ENCODE measurements at places on chromosomes 16 and 17.

DNA sequence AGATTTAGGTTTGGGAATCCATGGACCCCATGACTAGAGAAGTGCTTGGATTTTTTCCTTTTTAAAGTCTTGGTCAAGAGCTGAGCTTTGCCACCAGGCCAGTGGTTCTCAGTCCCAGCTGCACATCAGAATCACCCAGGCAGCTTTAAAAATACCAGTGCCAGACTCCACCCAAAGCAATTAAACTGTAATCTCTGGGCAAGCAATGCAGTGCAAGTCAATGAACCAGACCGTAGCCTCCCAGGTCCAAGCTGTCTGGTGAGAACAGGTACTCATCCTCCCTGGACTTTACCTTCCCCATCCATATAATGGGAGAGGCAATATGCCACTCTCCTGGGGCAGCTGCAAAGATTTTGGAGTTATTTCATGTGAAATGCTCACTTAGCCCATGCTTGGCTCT is 223.1 kb upstream of the CDH5 start:
- no peak for DNase-seq

DNA sequence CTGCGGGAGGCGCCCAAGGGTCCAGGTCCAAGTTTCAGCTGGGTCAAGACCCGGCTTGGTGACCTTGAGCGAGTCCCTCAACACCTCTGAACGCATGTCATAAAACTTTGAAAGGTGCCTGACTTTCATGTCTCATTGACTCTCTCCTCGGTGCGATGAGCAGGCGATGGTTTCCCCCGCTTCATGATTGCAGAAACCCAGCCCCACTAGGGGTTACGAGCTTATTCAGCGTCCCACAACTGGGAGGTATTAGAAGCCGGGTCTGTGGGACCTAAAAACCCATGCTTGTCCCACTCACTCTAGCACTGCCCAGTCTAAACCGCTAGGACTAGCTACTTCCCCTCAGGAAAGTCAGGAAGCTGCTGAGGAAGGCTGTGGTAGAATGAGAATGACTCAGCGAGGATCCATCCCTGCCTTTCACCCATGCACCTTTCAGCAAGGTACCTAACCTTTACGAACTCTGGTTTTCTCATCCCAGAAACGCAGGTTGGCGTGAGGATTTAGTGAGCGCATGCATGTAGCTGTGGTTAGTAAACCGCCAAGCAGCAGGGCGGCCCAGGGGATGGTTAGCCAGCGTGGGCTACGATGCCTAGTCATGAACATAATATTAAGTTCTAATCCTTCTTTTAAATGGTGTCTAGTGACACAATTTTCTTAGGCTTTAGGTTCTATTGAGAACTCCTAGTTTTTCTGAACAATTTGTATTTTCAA is 26.2 kb upstream of the RFFL start:
- peak; percentile 14 for DNase-seq

DNA sequence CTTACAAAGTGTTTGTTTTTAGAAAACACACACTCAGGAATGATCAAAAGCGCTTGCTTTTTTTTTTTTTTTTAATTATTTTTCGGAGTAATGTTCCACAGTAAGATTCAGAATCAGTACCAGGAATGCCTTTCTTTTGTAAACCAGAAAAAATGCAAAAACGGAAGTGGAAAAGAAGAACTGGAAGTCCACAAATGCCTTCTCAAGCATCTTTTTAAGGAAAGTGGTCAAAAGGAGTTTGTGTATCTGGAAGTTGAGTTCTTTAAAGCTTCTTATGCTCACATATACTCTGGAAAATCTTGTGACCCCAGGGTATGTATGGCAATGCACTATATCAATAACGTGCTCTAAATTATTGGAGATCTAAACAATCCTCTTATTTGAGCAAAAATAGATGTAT is 126.0 kb downstream of the ABCA8 start:
- no peak for DNase-seq

GRCh38 chr17:6019959-6020358 is 50.2 kb upstream of the WSCD1 start:
- DNase-seq, result no peak

DNA sequence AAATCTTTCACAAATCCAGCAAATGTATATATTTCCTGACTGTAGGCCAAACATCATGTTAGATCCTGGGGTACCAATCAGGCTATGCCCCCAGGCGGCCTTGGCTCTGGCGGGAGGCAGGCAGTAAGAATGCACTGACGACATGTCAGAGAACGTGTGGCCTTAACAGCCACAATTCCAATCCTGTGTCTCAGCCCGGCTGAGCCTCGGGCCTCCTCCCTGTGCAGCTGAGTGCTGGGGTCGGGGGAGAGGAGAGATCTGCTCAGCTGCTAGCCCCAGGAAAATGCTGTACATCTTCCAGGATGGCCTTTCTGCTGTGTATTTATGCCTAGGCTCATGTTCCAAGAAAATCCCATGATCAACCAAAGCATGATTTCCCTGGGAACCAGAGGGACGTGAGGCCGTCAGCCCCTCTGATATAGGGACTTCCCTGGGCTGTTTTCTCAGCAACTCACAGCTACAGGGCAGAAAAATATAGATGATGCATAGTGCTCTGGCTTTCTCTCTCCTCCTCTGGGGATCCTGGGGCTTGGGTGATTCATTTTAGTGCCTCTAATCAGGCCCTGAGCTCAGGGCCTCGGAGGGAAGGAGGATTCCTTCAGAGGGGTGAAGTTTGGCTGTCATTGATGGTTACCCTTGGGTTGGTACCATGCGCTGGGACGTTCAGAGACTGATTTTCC is 604.0 kb downstream of the HS3ST4 start:
- no peak for DNase-seq

DNA sequence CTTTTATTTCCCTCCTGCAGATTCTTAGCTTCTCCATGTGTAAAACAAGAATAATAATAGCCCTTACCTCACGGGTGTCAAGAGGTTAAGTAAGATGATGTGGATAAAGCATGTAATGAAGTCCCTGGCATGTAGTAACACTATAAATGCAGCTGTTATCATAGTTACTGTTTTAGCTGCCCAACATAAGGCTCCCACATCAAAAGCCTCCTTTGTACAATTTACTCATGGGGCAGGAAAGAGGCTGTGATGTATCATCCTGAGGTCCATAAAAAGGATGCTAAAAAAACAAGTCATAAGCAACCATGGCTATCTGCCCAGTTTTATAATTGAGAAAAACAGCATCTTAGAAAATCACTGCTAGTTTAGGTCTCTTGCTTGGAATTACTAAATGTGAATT is 339.7 kb downstream of the CA10 start:
- no peak for DNase-seq

GRCh38 chr16:19274165-19274797 is 11.2 kb upstream of the CLEC19A start:
- DNase-seq, result no peak

DNA sequence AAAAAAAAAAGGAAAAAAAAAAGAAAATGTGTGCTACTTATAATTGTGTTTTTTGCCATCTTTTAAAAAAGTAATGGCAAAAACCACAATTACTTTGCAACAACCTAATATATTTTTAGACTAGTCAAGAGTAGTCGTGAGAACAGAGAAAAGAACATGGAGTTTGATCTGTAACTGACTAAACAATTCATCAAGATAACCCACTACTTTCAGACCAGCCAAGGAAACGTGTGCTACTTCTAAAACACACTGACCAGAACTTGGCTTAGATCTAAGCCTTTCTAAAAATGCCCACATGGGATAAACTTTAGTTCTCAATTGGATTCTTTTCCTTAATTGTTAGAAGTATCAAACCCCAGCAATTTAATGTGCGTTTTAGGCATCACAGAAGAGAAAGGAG is 616 bp downstream of the PECAM1 start:
- no peak for DNase-seq

DNA sequence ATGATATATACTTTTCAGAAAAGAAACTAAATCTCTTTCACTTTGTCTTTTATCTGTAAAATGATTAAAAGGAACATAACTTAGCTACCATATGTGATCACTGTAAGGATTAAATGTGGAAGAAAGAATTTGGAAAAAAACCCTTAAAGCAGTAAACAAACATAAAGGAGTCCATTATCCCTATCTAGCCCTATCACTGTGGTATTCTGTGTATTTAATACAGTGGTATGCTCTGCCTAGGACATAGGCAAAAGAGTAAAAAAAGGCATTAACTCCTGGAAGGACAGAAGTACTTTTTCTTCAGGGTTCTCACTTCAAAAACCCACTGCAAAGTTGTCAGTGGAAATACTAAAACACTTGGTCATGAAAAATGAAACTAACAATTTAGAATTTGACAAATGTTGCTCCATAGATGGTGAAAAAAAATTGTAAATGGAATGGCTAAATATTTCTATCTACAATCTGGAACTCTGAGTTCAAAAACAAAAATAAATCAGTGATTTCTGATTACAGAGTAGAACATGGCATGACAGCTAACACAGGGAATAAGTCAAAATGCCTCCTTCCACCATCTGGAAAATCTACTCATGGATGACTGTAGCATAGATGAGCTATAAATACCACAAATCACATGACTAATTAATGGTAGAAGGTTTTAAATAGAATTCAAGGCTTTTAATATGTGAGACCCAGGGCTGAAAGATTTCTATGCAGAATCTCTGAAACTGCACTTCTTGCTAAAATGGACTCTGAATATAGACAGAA is 140.1 kb downstream of the ITFG1 start:
- no peak for DNase-seq

- no peak for DNase-seq
These were observed 56.9 kb upstream of the ACSF3 start for GRCh38 chr16:89036776-89037175.

- DNase-seq, result no peak
These were observed 155.9 kb upstream of the MYOCD start for GRCh38 chr17:12509801-12510200.

DNA sequence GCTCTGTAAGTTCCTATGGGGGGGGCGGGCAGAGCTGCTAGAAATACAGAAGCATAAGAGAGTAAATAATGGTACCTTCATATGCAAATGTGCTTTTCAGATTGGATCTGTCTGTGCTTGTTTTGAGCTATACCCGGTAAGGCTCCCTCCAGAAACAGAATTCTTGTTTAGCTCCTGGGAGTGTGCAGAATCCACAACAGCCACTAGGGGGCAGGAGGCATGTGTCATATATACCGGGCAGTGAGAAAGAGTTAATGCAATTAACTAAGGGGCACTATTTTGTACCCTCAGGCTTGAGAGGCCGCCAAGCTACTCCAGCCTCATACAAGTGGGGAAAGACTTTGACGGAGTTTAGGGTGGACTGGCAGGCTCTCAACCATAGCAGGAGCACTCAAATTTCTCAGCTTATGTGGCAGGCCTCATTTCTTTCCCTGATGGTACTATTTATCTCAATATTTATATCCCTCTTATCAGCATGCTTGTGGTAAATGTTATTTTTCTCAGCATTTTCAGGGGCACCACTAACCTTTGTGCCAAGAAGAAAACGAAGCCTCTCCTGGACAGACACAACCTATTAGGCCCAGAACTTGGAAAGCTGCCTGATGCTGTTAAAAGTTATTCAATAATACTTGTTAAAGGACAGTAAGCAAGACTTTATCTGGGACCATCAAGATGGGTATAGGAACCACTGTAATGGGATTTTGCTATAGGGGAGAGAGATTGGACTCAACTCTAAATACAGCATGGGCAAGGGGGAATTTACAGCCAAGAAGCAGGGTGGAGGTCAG is 10.7 kb upstream of the CENPV start:
- peak; percentile 58 for DNase-seq

GRCh38 chr16:3188925-3189825 is 1.2 kb downstream of the OR1F1 start:
- DNase-seq, result no peak

DNA sequence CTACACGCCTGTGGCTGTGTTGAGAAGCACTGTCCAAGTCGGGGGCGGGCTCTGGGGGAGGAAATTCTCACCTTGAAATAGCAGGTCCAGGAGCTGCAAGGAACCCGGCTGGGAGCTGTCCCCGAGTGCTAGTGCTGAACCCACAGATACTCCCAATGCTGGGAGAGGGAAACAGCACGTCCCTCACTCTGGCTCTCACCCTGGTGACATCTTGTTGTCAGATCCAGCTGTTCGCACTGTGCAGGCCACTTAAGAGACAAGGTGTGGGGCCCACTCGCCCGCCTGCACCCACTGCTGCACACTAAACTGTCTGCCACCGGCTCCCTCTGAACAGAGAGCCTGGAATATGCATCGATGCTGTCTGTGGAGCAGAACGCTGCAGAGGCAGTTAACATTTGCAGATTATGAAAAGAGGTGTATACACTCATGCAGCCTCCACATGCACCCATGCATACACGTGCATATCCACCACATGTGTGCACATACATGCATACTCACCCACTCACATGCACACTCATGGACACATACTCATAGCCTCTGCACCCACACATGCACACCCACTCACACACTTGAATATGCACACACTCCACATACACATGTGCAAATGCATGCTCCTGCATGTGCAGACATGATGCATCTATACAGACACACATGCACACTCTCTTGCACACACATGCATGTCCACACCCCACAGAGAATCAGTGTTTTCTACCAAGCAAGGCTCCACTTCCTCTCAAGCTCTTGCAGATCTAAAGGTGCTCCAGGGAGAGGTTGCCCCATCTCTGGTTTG is 42.0 kb downstream of the MGAT5B start:
- DNase-seq, result no peak

GRCh38 chr17:40486522-40487370 is 14.7 kb downstream of the TNS4 start:
- no peak for DNase-seq

DNA sequence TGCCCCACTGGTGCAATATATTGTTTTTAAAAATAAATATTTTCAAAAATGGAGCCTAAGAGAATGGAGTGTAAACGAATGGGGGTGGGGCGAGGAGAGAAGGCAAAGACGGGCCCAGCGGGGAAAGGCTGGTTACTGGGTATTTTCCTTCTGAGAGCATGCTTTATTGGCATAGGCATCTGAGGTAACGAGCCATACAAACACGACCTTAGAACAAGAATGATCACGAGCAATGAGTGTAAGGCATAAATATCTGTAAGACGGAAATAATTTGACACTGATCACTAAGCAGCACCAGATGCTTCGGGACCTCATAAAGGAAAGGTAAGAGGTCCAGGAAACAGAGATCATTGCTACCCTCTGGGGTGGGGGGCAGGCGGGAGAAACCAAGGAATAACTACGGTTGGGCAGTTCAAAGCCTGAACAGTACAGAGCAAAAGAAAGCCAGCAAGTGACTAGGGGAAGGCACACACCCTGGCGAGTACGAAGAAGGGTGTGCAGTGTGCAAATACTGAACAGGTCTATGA is 959 bp downstream of the SSH2 start:
- DNase-seq, result no peak

DNA sequence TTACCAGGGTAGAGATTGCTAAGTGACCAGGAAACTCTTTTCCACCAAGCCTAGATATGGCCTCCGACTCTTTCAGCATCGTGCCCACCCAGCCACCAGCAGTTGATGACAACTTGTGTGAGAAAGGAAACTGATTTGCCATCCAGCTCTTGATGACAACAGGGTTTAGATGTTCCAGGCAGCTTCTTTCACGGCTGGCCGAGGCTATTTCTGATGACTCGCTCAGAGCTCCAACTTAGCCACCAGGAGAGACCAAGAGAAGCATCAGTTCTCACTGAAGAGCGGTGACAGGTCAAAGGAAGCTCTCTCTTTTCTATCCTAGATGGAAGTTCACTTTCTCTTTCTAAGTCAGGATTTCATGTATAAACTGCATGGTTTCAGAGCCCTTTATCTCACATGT is 61.2 kb downstream of the MPHOSPH6 start:
- no peak for DNase-seq

GRCh38 chr17:8320990-8321389 is 10.9 kb downstream of the ARHGEF15 start:
- no peak for DNase-seq

- no peak for DNase-seq
These were observed 19.7 kb downstream of the BAHCC1 start for GRCh38 chr17:81414756-81415516.

Measured in activated CD4-positive, alpha-beta T cell treated with anti-CD3 and anti-CD28 coated beads for 1 hour (primary cell).